Activated CD8-positive, alpha-beta memory T cell treated with anti-CD3 and anti-CD28 coated beads for 48 hours (primary cell): ENCODE measurements at places on chromosomes 4 and X.
A peak's percentile ranks its signal among the peaks of the same experiment; 100 is the strongest.

DNA sequence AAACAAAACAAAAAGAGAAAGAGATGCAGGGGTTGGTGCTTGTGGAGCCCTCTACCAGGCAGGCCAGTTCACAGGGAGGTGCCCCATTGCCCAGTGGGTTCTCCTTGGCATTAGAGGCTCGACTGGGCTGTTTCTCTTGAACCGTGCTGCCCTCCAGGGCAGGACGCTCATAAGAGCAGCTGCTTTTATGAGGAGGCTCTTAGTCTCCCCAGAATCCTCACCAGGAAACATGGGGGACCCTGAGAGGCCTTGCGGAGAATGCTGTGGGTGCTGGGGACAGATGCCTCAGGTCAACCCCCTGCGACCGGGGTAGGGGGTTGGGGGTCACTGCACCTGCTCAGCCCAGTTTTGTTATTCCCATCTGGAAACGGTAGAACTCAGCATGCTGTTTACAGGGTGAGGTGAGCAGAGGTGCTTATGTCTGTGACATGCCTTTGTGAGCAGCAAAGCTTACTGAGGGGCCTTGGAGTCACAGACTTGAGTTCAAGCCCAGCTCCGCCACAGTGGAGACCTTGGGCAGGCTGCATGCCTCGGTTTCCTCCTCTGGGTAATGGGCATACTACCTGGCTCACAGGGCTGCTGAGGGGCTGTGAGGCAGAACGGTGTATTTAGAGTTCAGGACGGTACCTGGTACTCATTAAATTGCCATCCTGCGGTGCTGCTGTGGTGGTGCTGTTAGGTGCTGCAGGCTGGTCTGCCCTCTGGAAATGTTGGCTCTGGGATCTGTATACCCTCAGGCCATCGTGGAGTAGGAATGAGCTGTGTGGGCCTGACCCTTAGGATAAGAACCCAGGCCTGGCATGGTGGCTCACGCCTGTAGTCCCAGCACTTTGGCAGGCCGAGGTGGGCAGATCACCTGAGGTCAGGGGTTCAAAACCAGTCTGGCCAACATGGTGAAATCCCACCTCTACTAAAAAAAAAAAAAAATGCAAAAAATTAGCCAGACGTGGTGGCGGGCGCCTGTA is 5.7 kb downstream of the TBC1D14 start:
- no peak for DNase-seq

GRCh38 chr4:57278780-57279179 is 168.6 kb upstream of the IGFBP7 start:
- DNase-seq, result no peak

DNA sequence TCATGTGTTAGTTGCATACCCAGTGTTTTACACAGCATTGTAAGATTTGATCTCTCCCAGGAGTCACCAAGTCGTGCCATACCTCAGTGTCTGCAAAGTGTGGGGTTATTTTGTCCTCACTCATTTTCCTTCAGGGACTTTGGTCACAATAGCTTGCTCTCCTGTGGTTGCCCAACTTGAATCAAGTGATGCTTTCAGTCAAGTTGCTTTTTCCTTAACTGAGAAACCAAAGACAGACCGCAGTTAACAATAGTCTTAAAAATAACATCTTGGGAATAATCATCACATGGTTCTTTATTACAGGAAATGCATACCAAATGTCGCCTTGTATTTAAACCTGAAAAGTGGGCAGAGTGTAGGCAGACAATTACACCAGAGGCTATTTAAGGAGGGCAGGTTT is 44.5 kb upstream of the NDP start:
- DNase-seq, result no peak

GRCh38 chrX:100652266-100652665 is 8.3 kb downstream of the SRPX2 start:
- DNase-seq, result no peak

DNA sequence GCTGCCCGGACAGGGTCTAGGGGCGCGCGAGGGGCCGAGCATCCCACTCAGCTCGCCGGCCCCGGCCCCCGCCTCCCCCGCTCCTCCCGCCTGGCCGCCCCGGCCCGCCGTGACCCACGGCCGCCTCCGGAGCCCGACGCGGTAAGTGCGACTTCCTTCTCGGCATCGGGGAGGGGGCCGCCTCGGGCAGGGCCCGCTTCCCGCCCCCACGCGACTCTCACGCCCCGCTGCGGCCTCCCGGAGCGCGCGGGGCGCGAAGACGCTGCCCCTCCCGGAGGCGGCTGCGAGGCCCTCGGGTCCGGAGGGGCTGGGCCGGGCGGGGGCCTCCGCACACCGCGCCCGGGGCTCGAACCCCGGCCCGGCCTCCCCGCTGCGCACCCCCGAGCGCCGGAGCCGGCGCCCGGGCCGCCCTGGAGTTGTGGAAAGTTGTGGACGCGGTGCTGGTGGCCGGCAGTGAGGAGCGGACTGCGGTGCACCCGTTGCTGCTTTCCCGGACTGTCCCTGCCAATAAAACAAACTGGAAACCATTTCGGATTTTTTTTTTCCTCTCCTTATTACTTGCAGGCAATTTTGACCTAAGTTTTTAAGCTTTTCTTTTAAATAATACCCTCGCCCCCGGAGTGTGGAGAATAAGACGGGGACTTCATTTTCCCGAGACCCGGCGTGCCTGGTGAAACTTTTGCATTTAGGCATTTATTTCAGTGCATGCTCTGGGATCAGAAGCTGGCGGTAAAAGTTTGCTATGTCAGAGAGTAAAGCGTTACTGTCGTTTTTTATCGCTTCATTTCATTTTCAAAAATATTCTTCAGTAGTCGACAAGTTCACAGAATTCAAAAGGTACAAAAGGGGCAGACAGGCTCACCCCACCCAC is 13.0 kb upstream of the TMEM156 start:
- peak; percentile 31 for DNase-seq

DNA sequence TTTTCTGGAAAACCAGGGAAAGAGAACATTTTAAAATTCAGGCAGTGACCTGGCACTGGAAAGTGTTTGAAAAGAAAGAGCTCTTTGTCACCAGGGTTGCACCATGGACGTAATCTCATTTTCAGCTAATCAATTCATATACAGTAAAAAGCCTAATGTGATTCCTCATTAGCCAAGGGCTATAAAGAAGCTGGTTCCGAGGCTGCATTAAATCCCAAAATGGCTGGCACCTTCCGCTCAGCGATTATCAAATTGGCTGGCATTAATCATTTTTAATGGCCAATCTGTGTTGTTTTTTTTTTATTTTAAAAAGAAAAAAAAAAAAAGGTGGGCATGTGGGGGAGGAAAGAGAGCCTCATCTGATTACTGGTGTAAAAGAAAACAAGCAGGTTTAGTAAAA is 341.4 kb downstream of the RAB28 start:
- no peak for DNase-seq

DNA sequence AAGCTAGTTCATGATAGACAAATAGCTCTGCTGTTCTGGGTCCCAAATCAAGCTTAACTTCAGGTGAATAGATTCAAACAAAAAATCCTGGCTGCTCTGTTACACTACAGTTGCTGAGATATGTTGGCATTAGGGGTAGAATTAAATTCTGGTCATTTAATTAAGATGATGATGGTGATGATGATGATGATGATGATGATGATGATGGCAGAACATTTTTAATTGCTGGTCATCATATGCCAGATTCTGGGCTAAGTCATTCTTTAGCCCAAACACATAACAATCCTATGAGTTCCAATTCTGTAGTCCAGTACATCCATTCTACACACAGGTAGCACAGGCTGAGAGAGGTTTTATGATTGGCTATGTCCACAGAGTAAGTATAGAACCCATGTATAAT is 741.5 kb downstream of the STIM2 start:
- DNase-seq, result no peak

DNA sequence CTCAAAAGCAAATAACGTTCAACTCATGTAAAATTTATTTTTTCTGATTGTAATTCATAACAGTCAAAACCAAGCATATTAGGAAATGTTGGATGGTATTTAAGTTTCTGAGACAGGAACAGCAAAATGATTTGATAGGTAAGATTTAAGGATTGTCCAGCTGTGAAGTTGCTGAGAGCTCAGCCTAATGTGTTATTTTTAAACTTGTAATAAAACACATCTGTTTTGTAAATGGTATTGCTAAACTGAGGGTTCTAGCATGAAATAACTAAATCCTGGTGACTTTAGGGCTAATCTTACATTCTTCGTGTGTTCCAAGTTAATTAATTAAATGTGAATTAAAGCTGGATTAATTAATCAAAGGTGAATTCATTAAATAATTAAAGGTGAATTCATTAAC is 13.3 kb downstream of the TLR10 start:
- DNase-seq, result no peak

DNA sequence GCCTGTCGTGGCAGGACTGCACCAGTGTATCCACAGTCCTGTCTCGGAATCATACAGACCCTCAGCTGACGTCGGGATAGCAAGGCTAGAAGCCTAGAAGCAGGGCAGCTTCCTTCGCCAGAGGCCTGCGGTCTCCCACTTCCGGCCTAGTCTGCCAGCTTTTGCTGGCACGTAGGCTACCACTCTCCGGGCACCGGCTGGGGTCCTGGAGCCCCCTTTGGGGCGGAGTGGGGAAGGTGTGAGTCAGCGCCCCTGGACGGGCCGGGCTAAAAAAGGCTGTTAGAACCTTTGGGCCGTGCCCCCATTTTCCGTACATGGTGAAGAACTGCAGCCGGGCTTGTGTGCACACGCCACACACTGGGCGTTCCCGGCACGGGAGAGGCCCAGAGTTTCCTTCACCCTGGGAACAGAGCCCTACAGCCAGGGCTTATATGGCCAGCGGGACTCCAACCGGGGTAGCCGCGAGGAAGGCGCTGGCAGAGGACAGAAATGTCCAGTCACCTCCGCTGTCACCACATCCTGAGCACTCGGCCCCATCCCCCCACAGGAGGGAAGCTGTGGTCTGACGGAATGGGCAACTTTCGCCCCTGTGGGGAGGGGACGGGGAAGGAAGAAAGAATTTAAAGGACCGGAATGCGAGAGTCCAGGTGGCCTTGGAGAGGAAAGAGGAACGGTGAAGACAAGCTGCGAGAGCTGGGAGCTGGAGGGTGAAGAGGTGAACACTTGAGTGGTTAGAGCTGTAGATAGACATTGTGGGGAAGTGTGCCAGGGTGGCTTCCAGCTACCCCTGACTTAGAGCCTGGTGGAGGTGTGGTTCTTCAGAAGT is 4.6 kb downstream of the MAGIX start:
- DNase-seq, result peak; percentile 49

- DNase-seq, result no peak
Observed at GRCh38 chr4:175806727-175807126, 5.3 kb downstream of the GPM6A start.

- no peak for DNase-seq
Observed at GRCh38 chr4:36039026-36039425, 205.3 kb downstream of the ARAP2 start.

- no peak for DNase-seq
Observed at GRCh38 chrX:121639781-121640180, 592.4 kb downstream of the GLUD2 start.

DNA sequence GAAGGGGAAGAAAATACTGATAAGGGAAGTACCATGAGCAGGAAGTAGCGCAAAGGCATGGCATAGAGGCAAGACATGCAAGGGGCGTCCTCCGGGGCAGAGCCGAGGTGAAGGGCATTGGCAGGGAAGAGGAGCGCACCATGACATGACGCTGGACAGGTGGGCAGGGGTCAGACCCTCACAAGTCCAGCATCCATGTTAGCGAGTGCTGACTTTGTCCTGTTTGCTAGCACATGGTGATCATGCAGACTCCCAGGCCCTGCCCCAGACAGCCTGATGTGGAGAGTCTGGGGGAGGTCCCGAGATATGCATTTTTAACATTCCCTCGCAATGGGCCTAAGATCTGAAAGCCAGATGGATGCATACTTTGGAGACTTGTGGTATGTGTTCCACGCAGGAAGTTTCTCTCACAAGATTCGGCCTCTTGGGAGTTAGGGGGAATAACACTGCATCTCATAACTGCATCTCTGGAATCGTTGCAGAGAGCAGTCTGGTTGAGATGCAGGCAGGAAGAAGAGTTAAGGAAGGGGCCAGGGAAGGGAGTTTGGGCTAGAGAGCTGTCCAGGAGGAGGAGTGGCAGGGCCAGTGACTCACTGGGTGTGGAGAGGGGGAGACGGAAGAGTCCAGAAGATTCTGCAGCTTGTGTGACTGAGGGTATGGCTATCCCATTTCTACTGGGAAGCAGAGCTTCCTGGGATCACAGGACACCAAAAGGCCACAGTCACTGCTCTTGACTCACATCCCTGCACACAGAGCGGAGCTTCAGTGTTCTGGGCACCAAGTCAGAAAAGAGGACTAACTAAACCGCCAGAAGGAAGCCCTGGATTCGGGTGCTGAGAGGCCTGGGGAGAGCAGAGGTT is 59.7 kb downstream of the FAM184B start:
- DNase-seq, result no peak

GRCh38 chr4:155624478-155624877 is 42.2 kb upstream of the GUCY1A1 start:
- DNase-seq, result no peak

GRCh38 chrX:103685396-103685795 is 1.1 kb downstream of the MORF4L2 start:
- DNase-seq, result no peak

GRCh38 chr4:88991746-88992145 is 65.2 kb downstream of the FAM13A start:
- DNase-seq, result no peak

DNA sequence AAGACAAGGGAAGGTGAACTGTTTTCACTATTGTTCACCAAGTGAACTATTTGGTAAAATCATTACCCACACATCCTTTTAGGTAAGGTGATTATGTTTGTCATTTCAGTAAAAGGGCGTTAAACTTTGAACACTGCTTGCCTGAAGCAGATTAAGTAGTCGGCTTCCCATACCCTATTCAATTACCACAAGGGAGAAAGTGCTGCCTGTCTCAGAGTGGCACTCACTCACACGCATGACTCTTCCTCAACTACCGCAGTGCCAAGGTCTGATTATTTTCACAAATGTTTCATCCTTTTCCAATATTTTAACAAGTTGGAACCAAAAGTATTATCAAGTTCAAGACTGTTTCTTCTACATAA is 11.0 kb downstream of the VEGFC start:
- DNase-seq, result no peak

DNA sequence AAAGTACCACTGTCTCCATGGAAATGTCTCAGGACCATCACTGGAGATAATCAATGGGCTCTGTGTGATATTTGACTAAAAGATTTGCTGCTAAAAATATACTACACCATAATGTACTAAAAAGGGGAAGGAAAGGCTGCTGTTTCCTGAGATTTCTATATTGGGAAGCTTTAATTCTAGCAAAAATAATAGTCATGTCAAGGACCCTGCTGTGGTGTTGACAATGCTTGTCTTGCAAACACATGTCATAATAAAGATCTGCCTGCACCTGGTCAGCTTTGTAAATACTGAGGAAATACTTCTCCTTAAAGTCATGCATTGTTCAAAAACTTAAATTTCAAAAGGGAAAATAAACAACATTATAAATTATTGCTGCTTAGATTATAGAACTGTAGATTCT is 417.9 kb downstream of the GPM6A start:
- DNase-seq, result no peak

DNA sequence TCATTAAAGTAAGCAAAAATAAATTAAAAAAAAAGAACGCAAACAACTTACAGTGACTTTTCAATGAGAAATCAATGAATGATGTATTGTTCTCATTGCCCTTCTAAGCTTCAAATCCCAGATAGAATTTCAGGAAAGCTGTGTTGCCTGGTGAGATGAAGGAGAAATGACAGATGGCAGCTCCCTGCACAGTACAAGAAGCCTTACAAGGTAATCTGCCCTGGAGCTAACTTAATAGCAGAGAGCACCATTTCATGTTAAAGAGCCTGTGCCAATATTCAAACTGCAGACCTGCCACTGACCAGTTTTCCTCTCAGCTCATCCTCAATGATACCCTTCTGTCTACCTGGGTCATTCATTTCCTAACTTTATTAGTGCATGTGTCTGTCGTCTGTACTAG is 54.0 kb downstream of the GC start:
- DNase-seq, result no peak
